ENCODE measurements at places on chromosomes 2 and 18.

- DNase-seq, result no peak
These were observed 693.4 kb upstream of the SYT4 start for GRCh38 chr18:43970656-43971055.

DNA sequence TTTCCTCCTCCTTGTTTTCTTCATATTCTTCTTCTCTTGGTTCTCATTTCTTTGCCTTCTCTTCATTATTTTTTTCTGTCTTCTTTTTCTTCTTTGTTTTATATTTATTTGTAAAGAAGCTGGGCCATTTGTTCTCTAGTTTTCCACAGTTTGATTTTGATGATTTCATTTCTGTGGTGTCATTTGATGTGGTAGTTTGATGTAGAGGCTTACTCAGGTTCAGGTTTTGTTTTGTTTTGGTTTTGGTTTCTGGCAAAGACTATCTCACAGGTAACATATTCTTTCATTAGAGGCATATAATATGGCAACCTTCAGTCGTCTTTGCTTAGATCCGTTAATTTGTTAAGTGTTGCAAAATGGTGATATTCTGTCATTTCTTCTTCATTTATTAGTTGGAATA, 75.3 kb downstream of the BABAM2 start:
- DNase-seq, result no peak

GRCh38 chr18:41873730-41874129, 81.3 kb upstream of the PIK3C3 start:
- DNase-seq, result no peak

DNA sequence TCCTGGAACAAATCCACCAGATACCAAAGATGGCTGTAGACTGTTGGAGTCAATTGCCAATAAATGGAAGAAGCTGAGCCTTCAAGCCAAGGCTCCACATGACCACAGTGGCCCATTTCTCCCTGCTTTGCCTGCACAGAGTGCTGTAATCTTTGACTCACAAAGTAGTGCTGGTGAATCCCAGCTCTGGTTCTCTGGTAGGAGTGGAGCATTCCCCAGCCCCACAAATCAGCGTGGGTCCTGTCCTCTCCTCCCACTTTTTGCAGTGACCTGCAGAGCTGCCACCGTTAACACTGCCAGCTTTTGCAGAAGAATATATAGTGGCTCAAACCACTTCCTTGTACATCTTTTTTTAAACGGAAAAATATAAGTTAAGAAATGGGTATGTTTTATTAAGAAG, 93.9 kb downstream of the MGAT5 start:
- DNase-seq, result no peak

- DNase-seq, result no peak
These were observed 99.2 kb downstream of the SLC8A1 start for GRCh38 chr2:40352703-40353099.

DNA sequence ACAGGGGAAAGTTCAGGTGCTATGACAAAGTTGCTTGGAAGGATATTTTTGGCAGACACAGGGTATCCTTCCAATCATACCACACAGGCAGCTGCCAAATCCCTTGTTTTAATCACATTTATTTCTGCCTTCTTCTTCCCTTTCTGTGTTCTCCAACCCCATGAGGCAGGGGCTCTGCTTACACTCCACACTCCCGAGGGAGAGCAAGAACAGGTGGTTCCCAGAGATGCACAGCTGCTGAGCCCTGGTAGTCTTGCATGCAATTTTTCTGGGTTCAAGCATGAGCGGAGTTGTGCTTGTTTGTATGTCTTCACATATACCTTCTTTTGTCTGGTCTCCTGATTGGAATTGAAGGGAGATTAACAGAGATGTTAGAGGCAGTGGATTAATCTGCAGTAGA, 251.7 kb upstream of the ST6GAL2 start:
- DNase-seq, result no peak

DNA sequence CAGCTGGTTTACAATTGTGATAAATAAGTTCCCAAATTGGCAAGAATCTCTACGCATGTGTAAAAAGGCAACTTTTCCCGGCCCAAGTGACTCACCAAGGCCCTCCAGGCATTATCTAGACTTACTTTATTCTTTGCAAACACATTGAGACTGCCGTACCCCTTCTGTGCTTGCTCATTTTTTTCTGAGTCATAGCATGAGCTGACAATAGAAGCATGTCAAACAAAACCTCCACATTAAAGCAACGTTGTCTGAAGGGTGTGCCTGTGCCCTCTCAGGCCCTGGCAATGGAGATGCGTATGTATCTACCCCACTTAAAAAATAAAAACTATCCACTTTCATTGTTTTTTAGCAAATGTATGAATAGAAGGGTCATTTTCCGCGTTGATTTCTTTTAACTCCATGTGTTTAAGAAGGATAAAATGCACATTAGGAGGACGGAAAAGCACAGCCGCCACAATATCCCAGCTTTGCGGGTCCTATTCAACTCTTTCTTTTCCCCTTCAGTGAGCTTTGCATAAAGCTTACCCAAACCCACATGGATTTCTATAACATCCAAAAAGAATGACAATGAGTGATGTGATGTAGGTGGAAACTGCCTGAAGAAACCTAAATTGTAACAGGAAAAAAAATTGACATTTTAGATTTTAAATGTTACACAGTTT, 298.2 kb downstream of the CDCA7 start:
- DNase-seq, result peak; percentile 97

- DNase-seq, result no peak
These were observed 203.3 kb upstream of the SPOPL start for GRCh38 chr2:138298120-138298814.

- DNase-seq, result no peak
These were observed 148.1 kb downstream of the SLC4A3 start for GRCh38 chr2:219775506-219775905.

DNA sequence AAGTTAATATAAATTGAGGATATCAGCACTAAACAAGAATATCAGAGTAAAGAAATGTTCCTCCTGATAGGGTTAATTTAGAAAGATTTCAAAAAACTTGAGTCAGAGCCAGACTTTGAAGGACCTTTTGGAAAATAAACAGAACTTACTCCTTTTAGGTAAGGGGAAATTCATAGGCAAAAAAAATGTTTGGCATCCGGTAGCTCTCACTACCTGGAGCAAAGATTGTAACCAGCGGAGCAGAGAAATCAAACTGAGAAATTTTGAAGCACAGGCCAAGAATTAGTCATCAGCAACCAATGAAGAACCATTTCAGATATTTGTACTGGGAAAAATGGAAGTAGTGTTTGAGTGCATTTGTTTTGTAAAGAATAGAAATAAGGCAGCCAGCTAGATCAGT, 113.0 kb downstream of the ICA1L start:
- DNase-seq, result no peak

DNA sequence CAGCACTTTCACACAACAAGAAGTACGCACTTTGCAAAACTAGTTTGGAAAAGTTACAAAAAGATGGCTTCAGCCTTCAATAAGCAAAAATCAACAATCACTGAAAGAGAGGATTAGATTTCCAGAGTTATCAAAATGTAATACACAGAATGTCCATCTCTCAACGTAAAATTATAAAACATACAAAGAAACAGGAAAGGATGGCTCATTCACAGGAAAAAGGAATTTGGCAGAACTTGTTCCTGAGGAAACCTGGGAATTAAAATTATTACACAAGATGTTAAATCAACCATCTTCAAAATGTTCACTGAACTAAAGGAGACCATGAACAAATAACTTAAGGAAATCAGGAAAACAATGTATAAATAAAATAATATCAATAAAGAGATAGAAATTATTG, 8.0 kb downstream of the C2orf92 start:
- no peak for DNase-seq

GRCh38 chr2:40690525-40690924, 238.6 kb upstream of the SLC8A1 start:
- DNase-seq, result no peak

DNA sequence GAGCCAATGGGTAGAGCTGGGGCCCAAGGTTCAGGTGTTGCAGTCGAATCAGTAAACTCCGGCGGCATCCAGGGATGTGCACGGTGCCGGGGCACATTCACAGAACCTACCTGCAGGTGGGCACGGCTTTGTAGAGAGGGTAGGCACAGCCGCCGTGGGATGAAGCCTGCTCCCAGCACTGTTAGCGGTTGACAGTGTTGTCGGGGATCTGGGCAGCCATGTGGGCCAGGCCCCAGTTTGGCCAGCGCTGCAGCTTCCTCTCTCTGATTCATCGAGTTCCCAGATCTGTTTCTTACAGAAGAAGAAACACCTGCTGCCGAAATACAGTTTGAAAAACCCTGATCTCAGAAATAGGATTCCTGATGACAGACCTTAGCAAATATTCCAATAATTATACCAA, 274.8 kb downstream of the AGAP1 start:
- DNase-seq, result no peak

DNA sequence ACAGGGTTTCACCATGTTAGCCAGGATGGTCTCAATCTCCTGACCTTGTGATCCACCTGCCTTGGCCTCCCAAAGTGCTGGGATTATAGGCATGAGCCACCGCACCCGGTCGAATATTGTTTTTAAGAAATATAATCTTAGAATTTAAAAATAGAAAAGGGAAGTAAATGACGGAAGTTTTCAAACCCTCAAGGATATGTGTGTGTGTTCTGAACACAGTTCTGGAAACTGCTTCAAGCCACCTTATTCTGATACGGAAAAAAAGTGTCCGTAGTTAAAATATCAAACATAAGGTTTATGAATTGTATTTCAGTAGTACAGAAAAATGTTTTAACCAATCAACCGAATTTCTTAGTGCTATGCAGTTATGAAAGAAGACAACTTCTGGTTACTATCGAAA, 115.9 kb downstream of the UPP2 start:
- no peak for DNase-seq

- DNase-seq, result no peak
These were observed 11.4 kb upstream of the ALMS1 start for GRCh38 chr2:73374269-73374668.

DNA sequence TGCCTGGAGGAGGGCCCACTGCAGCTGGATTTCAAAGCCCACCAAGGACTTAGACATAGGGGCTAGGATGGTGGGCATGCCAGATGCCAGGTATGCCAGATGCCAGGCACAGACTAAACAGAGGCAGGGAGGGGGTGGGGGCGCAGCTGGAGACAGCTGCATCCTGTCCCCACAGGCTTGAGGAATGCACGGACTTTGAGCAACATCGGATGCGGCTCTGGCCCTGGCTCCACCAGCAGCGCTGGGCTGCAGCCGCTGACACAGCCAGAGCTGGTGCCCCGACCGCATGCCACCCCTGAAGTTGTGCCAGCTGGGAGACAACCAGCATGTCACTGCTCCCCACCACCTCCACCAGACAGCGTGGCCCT, 39.5 kb downstream of the AQP12A start:
- no peak for DNase-seq

GRCh38 chr2:101371636-101372035, 15.7 kb downstream of the CREG2 start:
- no peak for DNase-seq

GRCh38 chr2:199019898-199020507, 437.7 kb downstream of the SATB2 start:
- DNase-seq, result no peak

- no peak for DNase-seq
These were observed 13.6 kb upstream of the TEX51 start for GRCh38 chr2:126884861-126885750.

- DNase-seq, result no peak
These were observed 230.7 kb downstream of the RND3 start for GRCh38 chr2:150256736-150257135.

DNA sequence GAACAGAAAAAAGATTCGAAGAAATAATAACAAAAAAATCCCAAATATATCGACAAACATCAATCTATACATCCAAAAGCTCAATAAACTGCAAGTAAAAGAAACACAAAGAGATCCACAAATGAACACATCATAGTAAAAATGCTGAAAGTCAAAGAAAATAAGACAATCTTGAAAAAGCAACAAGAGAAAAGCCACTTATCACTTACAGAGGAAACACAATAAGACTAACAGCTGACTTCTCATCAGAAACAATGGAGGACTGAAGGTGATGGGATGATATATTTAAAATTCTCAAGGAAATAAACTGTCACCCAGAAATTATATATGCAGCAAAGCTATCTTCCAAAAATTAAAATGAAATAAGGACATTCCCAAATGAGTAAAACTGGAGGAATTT, 140.3 kb downstream of the NDUFA10 start:
- DNase-seq, result no peak

GRCh38 chr2:64330281-64331113, 123.5 kb upstream of the LGALSL start:
- peak; percentile 59 for DNase-seq

GRCh38 chr2:86185517-86186212, 9.6 kb downstream of the IMMT start:
- DNase-seq, result no peak

DNA sequence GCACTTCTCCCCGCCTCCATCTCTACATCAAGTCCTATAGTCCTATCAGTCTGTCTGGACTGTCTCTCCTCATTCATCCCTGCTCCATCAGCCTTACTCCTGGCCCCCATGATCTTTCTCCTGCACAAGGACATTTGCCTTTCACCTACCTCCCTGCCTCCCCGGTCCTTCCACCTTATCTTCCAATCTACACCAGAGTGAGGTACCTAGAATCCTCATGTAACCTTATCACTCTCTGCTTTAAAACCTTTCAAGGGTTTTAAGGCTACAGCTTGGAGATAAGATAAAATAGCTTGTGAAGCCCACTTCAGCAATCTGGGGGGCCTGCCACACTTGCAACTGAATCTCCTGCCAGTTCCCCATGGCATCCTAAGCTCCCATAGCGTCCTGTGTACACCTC, 12.8 kb downstream of the CDC42EP3 start:
- no peak for DNase-seq

- no peak for DNase-seq
These were observed 217.5 kb downstream of the TGIF1 start for GRCh38 chr18:3667255-3668137.

DNA sequence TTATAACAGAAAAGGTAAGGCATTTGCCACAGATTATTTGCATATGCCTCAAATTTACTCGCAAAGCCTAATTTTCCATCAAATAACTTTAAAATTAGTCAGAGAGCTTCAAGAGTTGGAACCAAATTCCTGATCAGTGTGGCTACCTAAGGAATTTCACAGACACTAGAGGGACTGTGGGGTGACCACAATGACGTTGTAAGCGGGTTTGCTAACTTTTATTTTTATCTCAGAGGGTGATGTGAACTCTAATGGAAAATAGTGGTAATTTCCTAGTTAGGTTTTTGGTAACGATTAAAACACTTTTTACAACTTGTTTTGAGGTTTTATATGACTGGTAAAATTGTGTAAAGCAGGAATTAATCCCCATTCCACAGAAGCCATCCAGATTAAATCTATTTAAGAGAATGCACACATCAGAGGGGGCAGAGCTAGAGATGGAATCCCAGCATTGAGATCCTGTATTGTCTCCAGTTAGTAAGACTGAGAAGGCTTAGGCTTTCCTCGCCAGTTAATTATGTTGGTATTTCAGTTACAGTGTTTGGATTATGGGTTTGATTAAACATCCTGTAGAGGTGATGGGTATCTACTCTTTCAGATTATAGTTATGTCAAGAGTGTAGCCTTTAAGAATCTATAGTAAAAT, 129.0 kb downstream of the GPD2 start:
- no peak for DNase-seq

- DNase-seq, result no peak
These were observed 23.4 kb downstream of the CDH2 start for GRCh38 chr18:28153485-28154065.

GRCh38 chr18:44773640-44774155, 93.0 kb downstream of the SETBP1 start:
- DNase-seq, result no peak

- no peak for DNase-seq
These were observed 60.5 kb downstream of the HK2 start for GRCh38 chr2:74894272-74894981.

All from keratinocyte (primary cell).